Uterus (tissue), 4 donors: ENCODE measurements at places on chromosomes 11 and 22. TPM values are rescaled to one million over a fixed set of nuclear protein-coding genes. Genes with fewer than 3 reads are reported as not detected.

The LRRC32 gene
- total RNA-seq, result 121 TPM

The CARS1 gene
- total RNA-seq, result 13.2 TPM

The TSPAN18 gene
- 32.0 TPM for total RNA-seq

The HSPB2 gene
- 5.2 TPM for total RNA-seq

The OR51I1 gene
- total RNA-seq, result 1.6 TPM

The LRRC10B gene
- total RNA-seq, result 4.6 TPM

The PRODH gene
- total RNA-seq, result not detected

The GLYATL2 gene
- total RNA-seq, result not detected

The TOMM22 gene
- total RNA-seq, result 62.5 TPM

- H3K36me3 ChIP-seq, result no peaks in the 10 kb centered on the region
- H3K27me3 ChIP-seq, result no peaks in the 10 kb centered on the region
- no peak overlapping the region for H3K4me3 ChIP-seq
- no peaks in the 10 kb centered on the region for H3K4me1 ChIP-seq
- H3K27ac ChIP-seq, result no peak overlapping the region
Observed at GRCh38 chr22:50204571-50204970, 3.8 kb downstream of the SELENOO start.

GRCh38 chr11:78318321-78319114, 99.1 kb downstream of the GAB2 start:
- H3K4me3 ChIP-seq, result no peak overlapping the region
- peak overlapping the region; percentile 70 for H3K27ac ChIP-seq
- no peaks in the 10 kb centered on the region for H3K36me3 ChIP-seq
- no peak for DNase-seq

DNA sequence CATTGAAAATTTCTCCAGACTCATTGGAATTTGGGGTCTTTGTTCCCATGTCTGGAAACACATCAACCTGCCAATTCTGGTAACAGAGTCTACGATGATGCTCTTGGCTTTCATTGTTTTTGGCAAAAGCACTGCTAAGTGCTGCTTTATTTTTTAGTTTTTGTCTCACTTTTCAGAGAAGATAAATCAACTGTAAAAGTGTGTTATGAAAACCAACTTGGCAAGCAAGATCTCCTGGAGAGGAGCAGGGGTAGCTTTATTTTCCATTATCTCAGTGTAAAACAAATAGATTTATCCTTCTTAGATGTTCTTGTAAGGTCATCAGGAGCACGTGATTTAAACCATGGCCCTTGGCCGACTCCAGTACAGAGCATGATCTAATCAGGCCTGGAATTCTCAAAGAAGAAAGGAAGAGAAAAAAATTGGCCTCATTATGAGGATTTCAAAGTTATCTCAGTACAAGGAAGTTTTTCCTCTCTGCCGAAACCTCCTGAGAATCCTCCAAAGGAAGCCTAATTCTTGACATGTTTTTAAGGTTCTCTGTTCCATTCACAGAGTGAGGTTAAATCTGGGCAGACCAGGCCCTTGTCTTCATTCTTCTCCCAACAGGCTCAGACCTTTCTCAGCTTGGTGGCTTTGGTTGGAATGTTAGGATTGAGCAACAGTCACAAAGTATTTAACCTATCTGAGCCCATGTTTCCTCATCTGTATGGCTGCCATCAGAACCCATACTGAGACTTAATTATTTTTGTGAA, 16.4 kb upstream of the PAMR1 start:
- H3K4me1 ChIP-seq, result peaks cover 6% of the 10 kb centered on the region
- peak overlapping the region; percentile 81 for H3K27ac ChIP-seq
- no peaks in the 10 kb centered on the region for H3K36me3 ChIP-seq
- no peaks in the 10 kb centered on the region for H3K27me3 ChIP-seq
- H3K4me3 ChIP-seq, result no peak overlapping the region

DNA sequence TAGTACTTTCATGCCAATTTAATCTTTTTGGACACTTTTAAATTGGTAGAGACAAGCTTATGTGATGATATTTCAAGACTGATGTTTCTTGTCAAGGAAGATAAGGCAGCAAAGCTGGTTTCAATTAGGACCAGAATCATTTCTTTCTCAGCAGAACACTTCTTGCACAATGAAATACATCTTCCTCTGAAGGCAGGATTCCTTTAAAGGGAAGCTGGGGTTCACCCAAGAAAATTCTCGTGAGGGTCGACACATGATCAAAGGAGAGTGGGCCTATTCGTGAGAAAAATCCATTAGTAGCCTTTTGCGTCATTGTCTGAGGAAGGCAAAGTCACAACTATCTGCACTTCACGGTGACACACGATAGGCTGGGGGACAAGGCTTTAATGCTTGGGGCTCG, 17.6 kb downstream of the TTC12 start:
- H3K27me3 ChIP-seq, result no peaks in the 10 kb centered on the region
- DNase-seq, result no peak
- H3K36me3 ChIP-seq, result no peaks in the 10 kb centered on the region
- H3K4me1 ChIP-seq, result no peaks in the 10 kb centered on the region

- no peaks in the 10 kb centered on the region for H3K36me3 ChIP-seq
- no peak overlapping the region for H3K27ac ChIP-seq
- no peak overlapping the region for H3K4me3 ChIP-seq
Observed at GRCh38 chr22:23651676-23652075, 19.6 kb upstream of the DRICH1 start.

DNA sequence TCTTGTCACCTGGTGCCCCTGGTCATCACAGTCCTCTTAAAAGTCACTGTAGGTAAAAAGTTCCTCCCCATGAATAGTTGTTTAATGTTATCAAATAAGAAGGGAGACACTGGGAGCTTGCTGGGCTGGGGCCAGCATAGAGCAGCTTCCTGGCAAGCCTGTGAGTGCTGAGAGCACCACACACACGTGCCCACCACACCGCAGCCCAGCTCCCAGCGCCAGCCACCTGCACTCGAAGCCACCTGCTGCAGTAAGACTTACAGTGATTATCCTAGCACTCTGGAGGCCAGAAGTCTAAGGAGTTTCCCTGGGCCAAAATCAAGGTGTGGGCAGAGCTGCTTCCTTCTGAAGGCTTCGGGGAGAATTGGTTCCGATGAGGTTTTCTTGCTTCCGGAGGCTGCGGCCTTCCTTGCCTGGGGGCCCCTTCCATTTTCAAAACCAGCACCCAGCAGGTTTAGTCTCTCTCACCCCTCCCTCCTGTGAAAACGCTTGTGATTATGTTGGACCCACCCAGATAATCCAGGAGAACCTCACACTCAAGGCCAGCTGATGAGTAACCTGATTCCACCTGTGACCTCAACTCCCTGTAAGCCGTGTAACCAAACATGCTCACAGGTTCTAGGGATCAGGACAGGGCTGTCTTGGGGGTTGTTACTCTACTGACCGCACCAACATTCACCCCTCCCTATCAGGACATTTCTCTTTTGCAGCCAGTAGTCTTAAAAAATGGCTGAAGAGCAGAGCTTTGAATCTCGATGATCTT, 687.2 kb downstream of the TBC1D22A start:
- DNase-seq, result no peak
- H3K4me3 ChIP-seq, result no peak overlapping the region
- no peaks in the 10 kb centered on the region for H3K4me1 ChIP-seq
- no peak overlapping the region for H3K27ac ChIP-seq

- H3K4me1 ChIP-seq, result no peaks in the 10 kb centered on the region
- H3K36me3 ChIP-seq, result no peaks in the 10 kb centered on the region
- DNase-seq, result no peak
- H3K27me3 ChIP-seq, result no peaks in the 10 kb centered on the region
Observed at GRCh38 chr11:68008381-68009337, 1.5 kb upstream of the ALDH3B1 start.

DNA sequence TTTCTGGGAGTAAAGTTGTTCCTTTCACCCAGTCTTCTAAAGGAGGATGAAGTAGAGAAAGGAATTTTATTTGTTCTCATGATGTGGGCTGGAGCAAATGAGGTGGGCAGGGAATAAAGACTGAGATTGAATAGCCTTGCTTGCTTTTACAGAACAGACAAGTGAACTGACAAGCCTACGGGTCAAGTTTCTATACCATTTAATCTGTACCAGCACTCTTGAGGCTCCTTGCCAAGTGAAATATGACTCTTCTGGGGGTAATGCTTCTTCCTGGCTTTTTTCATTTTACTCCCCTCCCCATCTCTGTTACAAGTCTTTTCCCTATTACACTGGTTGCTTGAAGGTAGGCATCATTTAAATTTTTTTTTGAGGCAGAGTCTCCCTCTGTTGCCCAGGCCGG, 54.8 kb downstream of the CSTPP1 start:
- H3K36me3 ChIP-seq, result no peaks in the 10 kb centered on the region
- no peak for DNase-seq
- H3K27me3 ChIP-seq, result no peaks in the 10 kb centered on the region
- H3K4me3 ChIP-seq, result no peak overlapping the region
- H3K27ac ChIP-seq, result no peak overlapping the region
- no peaks in the 10 kb centered on the region for H3K4me1 ChIP-seq

- H3K36me3 ChIP-seq, result no peaks in the 10 kb centered on the region
- no peaks in the 10 kb centered on the region for H3K27me3 ChIP-seq
Observed at GRCh38 chr11:60989093-60989650, 17.7 kb downstream of the CD6 start.

DNA sequence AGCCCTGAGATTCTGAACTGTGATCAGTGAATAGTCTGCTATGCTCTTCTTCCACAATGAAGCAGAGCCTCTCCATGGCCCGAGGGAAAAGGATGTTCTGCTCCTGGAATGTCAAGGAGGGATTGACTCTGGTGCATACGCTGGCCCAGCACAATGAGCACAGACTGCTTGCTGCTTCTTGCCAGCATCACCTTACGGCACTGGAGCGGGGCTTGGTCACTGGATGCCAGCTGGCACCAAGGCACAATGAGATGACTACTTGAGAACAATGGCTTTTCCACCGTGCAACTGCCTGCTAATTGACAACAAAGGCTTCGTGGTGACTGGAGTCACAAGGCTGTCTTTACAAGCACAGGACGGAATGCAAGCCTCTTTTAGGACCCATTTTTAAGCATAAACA, 139.2 kb downstream of the DSCAML1 start:
- DNase-seq, result no peak
- H3K36me3 ChIP-seq, result no peaks in the 10 kb centered on the region

- H3K4me3 ChIP-seq, result no peak overlapping the region
- H3K27me3 ChIP-seq, result no peaks in the 10 kb centered on the region
- no peak for DNase-seq
- H3K36me3 ChIP-seq, result no peaks in the 10 kb centered on the region
- no peak overlapping the region for H3K27ac ChIP-seq
- H3K4me1 ChIP-seq, result no peaks in the 10 kb centered on the region
Observed at GRCh38 chr22:29144786-29145160, 60.9 kb upstream of the EMID1 start.

GRCh38 chr22:35410663-35411034, 10.7 kb downstream of the MCM5 start:
- H3K4me3 ChIP-seq, result no peak overlapping the region
- no peaks in the 10 kb centered on the region for H3K4me1 ChIP-seq
- no peaks in the 10 kb centered on the region for H3K27me3 ChIP-seq
- H3K36me3 ChIP-seq, result no peaks in the 10 kb centered on the region

GRCh38 chr11:116852261-116853031, 15.0 kb upstream of the APOA1 start:
- no peaks in the 10 kb centered on the region for H3K27me3 ChIP-seq
- DNase-seq, result peak; percentile 40
- H3K36me3 ChIP-seq, result no peaks in the 10 kb centered on the region
